ENCODE measurements at places on chromosomes 16 and 17. TPM values are rescaled to one million over a fixed set of nuclear protein-coding genes. Genes with fewer than 3 reads are reported as not detected.

The KREMEN2 gene
- 3.9 TPM for total RNA-seq

The ATMIN gene
- total RNA-seq = 25.9 TPM

- no peak for DNase-seq
These were observed 4.8 kb upstream of the SEZ6 start for GRCh38 chr17:29010586-29010985.

The CIAO3 gene
- total RNA-seq = 46.2 TPM

GRCh38 chr16:89511374-89511773 is 3.2 kb downstream of the SPG7 start:
- DNase-seq = no peak

DNA sequence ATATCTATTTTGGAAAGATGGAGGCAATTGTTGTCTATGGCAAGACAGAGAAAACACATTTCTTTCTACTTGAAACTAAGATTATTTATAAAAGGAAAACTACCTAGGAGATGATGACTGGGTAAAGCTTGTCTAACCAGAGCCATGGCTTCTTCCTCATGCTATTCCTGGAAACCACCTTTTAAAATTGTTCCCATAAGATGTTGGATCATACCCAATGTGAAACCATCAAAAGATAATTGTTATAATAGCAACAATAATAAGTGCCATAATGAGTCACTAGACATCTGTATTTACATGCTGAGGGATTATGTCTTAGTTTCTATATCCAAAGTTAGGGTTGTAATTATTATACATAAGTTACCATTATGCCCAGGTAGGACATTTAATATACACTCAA is 428.4 kb downstream of the KCNJ2 start:
- no peak for DNase-seq

DNA sequence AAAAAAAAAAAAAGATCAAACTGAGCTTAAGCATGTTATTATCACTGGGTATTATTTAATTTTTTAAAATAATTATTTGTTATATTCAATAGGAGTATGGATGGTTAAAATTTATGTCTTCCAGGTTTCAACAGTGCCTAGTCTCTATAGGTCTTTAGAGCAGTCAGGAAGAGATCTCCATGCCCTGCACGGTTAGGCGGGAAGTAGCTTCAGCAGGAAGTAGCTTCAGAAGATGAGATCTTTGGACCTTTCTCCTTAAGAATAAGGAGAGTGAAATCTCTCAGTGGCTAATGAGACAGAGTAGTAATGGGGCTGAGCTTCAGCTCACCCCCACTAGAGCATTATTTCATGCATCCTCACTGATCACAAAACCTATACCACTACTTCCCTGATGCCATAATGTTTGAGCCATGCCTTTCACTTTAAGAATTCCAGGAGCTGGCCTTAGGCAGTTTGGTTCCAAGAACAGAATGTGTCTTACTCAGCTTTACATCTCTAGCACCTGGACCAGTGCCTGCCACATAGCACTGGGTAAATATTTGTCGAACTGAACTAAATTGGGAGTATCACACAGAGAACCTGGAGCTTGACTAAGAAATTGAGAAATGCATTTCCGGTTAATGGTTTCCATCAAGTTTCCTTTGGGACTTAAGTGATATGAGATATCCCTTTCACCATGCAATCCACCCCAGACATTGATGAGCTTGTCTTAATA is 43.5 kb downstream of the SCPEP1 start:
- no peak for DNase-seq

The NR1D1 gene
- total RNA-seq = 3.7 TPM

The PRR35 gene
- total RNA-seq = 0.66 TPM

GRCh38 chr17:76701471-76701967 is 9.2 kb downstream of the MXRA7 start:
- no peak for DNase-seq

DNA sequence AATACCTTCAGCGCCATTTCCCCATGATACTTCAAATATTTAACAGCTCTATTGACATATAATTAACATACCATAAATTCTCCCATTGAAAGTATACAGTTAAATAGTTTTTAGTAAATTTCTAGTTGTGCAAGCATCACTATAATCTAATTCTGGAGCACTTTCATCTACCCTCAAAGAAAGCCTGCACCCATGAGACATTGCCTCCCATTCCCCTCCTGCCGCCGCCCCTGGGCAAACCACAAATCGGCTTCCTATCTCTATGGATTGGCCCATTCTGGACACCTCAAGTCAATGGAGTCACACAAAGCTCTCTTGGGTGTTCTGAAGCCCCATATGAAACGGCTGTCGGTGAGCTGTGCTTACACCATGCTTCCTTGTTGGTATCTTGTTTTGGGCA is 77.3 kb upstream of the CBX4 start:
- no peak for DNase-seq

The NPIPB8 gene
- total RNA-seq = not detected

The ARHGDIG gene
- total RNA-seq = 5.8 TPM

The ELMO3 gene
- total RNA-seq = 0.28 TPM

- DNase-seq = no peak
These were observed 50.4 kb downstream of the LITAF start for GRCh38 chr16:11536104-11536866.

The LCAT gene
- total RNA-seq = 13.4 TPM

The PRKCB gene
- total RNA-seq = 0.66 TPM

The BEAN1 gene
- total RNA-seq = 2.4 TPM

The ATP1B2 gene
- total RNA-seq = 34.6 TPM

DNA sequence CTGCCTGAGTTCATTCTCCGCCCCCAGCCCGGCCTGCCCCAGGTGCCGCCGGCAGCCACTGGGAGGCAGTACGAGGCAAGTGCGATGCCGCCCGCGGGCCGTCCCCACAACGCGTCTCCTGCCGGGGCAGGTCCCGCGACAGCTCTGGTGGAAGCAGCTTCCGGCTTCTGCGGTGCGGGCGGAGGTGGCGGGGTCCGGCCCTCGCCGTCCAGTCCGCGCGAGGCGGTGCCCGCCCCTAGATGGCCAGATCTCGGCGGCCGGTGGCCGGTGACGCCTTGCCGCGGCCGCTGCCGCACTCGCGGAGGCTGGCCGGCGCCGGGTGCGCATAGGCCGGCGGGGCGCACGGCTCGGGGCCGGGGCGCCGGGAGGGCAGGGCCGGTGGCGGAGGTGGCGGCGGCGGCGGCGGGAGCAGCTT is 1.8 kb downstream of the GJD3 start:
- DNase-seq = peak; percentile 80

DNA sequence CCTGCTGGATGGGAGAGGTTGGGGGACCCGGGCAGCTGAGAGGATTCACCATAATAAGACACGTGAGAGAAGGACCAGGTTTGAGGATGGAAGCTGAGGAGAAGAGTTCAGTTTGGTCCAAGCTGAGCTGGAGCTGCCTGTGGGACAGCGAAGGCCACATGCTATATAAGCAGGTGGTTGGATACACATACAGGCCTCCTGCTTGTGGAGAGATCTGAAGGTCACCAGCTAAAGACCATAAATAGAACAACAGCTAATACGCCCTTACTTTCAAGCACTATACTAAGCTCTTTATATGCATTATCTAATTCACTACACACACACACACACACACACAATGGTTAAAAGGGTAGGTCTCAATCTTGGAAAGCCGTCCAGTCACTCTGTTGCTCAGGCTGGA is 32.1 kb downstream of the DUSP14 start:
- DNase-seq = no peak

- DNase-seq = no peak
These were observed 145.2 kb downstream of the MYO1D start for GRCh38 chr17:32731556-32732295.

DNA sequence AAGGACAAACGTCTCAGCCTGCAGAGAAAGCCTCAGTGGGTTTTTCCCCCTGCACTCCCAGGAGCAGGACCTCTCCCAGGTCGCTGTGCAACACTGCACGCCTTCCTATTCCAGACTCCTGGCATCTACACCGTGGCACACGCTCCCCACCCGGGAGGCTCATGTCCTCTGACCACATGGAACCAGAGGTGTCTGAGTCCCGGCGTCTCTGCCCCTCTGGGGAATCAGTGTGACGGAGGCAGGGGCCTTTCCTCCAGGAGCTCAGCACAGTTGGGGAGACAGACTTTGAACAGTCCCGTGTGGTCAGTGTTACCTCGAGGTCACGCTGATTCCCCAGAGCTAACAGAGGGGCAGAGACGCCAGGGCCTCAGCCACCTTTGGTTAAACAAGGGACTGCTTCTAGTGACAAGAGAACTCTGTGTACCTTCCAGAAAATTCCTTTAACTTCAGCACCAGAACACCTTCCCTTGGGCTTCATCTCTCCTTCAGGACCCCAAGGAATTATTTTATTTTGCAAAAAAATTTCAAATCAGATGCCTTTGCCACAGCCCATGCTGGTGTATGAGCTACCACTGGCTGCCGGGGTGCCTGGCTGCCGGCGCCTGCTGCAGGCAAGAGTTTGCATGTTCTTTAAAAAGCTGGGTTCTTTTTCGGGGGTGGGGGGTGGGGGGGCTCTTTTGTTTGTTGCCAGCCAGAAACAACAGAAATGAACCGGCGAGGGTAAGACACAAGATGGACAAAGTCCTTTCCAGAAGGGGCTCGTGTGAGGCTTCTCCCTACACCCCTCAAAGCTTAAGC is 6.6 kb downstream of the CANT1 start:
- DNase-seq = no peak

DNA sequence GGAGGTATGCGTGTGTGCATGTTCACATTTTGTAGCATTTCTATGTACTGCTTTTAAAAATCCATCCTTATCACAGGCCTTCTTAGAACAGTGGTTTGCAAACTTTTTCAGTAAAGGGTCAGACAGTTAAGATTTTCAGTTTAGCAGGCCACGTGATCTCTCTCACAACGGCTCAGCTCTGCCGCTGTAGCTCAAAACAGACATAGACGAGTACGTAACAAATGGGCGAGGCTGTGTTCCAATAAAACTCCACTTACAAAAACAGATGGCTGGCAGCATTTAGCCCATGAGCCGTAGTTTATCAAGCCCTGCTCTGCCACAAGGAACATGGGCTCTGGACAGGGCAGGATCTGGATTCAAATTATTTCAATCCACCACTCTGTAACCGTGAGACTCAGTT is 141.8 kb downstream of the XYLT1 start:
- DNase-seq = no peak

GRCh38 chr17:32445074-32445415 is 735 bp downstream of the PSMD11 start:
- peak; percentile 50 for DNase-seq

- DNase-seq = no peak
These were observed 222.2 kb upstream of the CPHXL start for GRCh38 chr16:75948441-75948840.

DNA sequence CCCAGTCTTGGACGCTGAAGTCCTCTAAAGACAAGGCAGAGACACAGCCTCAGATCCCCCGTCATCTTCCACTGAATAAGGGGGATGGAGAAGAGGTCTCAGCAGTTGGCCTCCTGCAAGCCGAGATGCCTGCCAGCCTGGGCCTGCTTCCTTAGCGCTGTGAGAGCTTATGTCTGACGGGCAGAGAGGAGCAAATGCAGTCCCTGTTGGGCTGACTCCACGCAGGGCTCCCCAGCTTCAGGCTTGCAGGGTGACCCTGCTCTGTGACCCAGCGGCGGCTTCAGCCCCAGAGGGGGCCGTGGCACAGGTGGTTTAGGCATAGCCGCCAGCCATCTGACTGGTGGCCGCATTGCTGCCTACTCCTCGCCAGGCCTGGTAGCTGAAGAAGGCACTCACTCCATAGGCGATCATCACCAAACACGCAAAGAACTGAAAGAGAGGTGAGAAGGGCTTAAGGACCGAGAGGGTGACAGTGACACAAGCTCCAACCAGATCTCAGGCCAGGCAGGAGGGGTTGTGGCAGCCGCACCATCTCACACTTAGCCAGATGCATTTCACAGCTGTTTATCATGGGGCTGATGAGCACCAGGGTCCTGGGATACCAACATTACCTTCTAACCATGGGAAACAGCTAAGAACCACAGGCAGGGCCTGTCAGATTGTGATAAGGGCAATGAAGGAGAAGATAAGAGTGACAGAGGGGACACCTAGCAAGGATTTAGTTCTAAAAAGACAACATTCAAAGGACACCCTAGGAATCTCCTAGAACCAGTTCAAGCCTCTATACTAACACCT is 11.7 kb downstream of the ARL2BP start:
- DNase-seq = no peak

DNA sequence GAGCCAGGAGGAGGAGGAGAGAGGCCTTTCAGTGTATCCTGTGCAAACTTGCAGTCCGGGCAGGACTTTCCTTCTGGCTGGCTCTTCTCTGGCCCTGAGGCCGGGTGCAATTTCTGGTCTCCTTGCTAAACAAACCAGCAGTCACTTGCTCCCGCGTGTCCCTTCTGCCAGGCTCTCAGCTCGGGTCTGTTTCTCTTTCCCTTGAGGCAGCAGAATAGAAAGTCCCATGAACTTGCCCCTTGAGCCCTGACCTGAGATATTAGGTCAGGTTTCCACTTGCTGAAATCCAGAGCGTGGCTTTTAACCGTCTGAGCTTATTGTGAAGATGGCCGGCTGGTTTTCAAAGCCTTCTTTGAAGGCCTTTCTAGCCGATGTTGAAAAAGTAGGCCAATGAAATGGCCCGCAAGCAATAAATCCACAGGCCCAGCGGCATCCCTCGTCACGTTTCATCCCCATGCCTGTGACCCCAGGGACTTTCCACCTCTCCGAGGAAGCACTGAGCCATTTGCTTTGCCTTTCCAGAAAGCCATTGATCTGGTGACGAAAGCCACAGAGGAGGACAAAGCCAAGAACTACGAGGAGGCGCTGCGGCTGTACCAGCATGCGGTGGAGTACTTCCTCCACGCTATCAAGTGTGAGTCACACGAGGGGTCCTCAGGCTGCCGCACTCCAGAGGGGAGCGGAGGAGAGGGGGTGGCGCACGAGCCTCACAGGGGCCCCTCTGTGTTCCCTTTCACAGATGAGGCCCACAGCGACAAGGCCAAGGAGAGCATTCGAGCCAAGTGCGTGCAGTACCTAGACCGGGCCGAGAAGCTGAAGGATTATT is 4.5 kb downstream of the VPS4A start:
- DNase-seq = no peak

GRCh38 chr17:55267777-55268648 is 3.3 kb downstream of the HLF start:
- DNase-seq = no peak

- peak; percentile 74 for DNase-seq
These were observed 5.7 kb downstream of the RMI2 start for GRCh38 chr16:11350921-11351335.

DNA sequence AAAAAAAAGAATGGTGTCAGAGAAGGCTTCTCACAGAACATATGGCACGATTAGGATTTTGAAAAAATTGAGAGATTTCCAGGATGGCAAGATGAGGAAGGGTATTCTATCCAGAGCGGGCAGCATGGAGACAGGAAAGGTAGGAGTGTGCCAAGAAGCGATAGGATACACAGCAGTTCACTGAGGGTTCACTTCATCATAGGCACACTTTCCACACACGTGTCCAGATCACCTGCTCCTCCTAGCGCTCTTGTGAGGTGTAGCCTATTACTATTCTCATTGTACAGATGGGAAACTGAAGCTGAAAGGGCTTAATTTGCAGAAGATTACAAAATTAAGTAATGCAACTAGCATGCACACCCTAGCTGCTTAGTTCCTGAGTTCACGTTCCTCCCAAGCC is 6.2 kb upstream of the ELAC2 start:
- no peak for DNase-seq

- peak; percentile 20 for DNase-seq
These were observed 51.3 kb downstream of the EPN2 start for GRCh38 chr17:19288453-19288852.
